ENCODE measurements at places on chromosomes 2 and 18.

GRCh38 chr2:15311926-15312325, 249.2 kb downstream of the NBAS start:
- no peak for DNase-seq

DNA sequence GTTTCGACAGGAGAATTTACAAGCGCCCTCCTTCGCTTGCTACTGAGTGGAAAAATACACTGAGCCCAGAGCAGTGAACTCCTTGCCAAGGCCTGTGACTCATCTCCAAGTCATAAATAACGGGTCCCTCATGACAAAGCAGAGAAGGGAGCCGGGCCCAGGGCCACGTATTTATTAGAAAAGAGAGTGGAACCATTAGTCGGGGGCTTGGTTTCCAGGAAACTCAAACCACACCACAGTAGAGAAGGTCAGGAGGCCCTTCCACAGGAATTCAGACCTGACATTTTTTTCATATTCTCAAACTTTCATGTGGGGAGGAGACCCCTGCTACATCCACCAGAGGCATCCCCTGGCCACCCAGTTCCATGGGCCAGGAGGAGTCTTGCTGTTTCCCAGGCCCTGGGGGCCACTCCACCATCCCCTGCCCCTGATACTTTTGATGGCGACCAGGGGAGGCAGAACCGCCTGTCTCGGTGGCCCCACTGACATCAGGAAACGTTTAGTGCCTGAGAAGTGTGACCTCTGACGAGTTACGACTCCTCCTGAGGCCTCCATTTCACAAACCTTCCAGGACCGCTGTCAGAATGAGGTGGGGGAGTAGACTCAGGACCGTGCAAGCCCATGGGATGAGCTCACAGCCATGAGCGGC, 289.7 kb downstream of the DYSF start:
- peak; percentile 95 for DNase-seq

DNA sequence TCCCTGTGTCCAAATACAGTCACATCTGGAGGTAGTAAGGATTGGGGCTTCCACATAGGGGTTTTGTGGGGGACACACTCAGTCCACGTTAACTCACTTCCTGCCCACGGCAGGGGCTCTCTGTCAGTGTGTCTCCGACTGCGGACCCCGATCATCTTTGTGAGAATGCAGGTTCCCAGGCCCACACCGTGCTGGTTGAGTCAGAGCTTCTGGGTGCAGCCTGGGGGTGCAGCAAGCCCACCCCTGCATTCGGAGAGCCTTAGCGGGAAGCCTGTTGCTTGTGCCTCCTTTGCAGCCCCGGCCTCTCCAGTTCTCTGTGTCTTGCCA, 28.0 kb downstream of the HPCAL1 start:
- DNase-seq: no peak

GRCh38 chr2:18599509-18600254, 10.3 kb upstream of the NT5C1B start:
- DNase-seq: no peak

DNA sequence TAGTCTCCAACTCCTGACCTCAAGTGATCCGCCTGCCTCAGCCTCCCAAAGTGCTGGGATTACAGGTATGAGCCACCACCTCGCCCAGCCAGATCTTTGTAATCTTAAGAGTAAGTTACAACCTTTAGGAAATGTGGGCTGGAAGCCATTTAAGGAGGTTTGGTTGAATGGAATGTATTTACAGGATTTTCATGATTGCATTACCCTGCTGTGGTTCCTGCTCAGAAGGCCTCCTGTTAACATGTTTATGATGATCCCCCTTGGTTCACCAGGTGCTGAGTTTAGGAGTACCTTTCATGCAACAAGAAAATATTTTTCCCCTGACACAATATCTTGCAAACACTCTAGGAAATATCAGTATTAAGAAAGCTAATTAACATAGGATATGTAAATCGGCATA, 187.4 kb upstream of the SH3BP4 start:
- no peak for DNase-seq

- DNase-seq: no peak
Measured at GRCh38 chr2:206958261-206958660, 18.9 kb downstream of the CPO start.

- no peak for DNase-seq
Measured at GRCh38 chr2:37219046-37219445, 12.3 kb downstream of the CEBPZ start.

DNA sequence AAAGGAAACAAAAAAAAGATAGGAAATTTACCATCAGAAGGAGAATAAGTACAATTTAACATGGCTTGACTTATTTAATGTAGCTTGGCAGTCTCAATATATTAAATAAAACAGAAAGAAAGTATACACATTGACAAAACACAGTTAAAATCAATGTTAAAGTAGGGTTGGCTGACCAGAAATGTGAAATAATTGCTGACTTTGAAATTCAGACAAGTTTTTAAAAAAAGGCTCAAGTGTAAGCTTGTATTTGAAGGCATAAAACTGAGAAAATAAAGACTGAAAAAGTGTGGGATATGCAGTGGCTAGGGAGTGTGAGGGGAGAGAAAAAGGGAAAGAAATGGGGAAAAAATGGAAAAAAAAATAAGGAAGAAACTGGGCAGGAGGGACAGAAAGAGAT, 665.8 kb downstream of the LRP1B start:
- DNase-seq: no peak

GRCh38 chr2:214481204-214481603, 70.3 kb downstream of the VWC2L start:
- DNase-seq: no peak

- no peak for DNase-seq
Measured at GRCh38 chr18:50107468-50107977, 87.4 kb downstream of the MYO5B start.

DNA sequence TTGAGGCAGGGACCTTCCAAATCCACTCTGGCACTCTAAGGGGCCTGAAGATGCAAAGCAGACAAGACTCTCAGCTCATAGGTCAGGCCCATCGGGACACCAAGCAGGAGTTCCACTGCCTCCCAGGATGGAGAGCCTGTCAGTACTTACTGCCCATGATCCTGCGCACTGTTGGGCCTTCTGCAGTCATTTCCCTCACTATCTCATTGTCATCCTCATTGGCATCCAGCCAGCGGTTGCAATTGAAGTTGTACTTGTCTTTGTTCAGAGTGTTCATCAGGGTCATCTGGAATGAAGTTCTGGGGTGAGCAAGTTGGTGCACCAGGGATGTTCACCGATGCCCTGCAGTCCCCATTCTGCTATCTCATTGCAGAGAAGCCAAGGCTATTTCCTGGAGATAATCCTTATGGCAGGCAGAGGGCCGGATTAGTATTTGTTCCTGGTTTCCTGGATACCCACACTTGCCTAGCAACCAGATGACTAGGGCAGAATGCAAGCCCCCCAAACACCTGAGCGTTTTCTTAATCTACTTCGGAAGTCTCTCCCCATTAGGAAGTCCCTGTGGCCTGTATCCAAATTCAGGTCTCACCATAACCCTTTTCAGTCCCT, 65.1 kb downstream of the LOXHD1 start:
- DNase-seq: peak; percentile 89

- DNase-seq: no peak
Measured at GRCh38 chr2:232273903-232274643, 104.5 kb upstream of the ALPP start.

GRCh38 chr2:110198016-110198415, 6.8 kb downstream of the NPHP1 start:
- no peak for DNase-seq

DNA sequence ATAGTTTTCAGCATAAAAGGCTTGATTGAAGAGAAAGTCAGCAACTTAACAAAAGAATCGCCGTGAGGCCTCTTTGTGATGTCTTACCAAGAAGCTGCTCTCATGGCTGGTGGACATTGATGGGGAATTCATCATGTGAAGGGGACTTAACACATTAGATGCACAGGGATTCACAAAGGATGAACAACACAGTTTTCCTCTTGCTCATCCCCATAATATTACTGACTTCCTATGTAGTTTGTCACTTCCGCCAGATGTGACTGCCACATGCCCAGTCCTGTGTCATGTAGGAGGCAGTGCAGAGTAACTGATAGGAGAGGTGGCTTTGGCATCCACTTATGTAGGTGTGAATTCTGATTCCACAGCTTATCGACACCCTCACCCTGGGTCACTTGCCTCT, 232.6 kb upstream of the LYPD1 start:
- DNase-seq: no peak

- no peak for DNase-seq
Measured at GRCh38 chr2:239897596-239898235, 127.4 kb downstream of the NDUFA10 start.

DNA sequence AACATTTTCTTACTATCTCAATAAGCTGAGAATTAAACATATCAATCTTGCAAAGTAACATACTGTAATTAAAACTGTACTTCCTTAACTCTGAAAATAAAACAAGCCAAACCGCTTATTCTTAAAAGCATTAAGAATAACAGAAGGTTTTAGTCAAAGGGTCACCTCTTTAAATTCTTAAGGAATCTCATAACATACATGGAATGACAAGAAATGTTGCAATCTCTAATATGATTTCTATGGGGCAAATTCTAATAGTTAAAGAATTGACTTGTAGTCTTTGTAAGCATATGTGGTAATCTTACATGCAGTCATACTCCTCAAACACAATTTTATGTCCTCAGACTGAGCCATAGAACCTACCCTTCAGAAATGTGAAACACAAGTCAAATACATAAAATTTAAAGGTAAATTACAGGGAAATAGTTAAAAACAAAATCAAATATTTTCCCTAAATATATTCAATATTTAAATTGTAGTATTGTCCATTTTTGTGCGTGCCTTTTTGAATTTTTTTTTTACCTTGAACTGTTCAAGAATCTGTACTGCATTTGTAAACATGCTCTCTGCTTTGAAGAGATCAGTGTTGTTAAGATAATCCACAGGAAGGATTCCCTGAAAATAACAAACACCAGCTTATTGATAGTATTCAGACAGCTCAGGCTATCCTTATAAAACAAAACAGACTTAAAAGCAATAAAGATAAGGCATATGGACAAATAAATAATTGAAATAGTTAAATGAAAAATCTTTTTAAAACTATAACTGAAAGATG, 48.2 kb downstream of the PIGN start:
- no peak for DNase-seq

- DNase-seq: peak; percentile 81
Measured at GRCh38 chr2:4090668-4091630, 387.6 kb downstream of the DCDC2C start.

- no peak for DNase-seq
Measured at GRCh38 chr18:495017-495416, 5.5 kb downstream of the COLEC12 start.

- DNase-seq: no peak
Measured at GRCh38 chr2:202769201-202769600, 102.4 kb downstream of the ICA1L start.
